ENCODE measurements at places on chromosomes 11 and 22.
A peak's percentile ranks its signal among the peaks of the same experiment; 100 is the strongest.

DNA sequence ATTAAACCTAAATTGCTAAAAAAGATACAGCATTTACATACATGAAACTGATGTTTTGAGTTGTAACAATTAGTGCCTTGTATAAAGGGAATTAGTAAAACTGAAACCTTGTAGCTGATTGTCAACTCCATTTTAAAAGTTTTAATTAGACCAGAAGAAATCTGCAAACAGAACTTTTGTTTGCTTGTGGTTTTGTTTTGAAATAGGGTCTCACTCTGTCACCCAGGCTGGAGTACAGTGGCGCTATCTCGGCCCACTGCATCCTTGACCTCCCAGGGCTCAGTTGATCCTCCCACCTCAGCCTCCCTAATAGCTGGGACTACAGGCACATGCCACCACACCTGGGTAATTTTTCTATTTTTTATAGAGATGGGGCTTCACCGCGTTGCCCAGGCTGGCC, 86.5 kb upstream of the SLC6A5 start:
- DNase-seq, result no peak

DNA sequence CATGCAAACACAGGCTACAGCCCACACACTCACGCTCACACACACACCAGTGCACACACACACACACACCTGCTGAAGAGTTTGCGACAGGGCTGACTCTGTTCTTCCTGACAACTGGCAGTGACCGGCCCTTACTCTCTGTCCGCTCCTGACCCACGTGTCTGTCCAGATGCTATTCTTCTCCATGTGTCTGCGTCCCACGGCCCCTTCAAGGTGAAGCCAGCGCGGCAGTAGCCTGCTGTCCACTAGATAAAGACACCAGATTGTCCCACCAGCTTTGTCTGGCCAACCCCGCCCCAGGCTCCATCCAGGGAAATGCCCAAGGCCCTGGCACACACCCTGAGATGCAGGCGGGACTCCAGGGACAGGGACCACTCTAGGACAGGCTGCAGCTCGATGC, 713.9 kb downstream of the BRD1 start:
- no peak for DNase-seq

- DNase-seq, result no peak
Measured at GRCh38 chr11:34624069-34624468, 3.2 kb downstream of the EHF start.

DNA sequence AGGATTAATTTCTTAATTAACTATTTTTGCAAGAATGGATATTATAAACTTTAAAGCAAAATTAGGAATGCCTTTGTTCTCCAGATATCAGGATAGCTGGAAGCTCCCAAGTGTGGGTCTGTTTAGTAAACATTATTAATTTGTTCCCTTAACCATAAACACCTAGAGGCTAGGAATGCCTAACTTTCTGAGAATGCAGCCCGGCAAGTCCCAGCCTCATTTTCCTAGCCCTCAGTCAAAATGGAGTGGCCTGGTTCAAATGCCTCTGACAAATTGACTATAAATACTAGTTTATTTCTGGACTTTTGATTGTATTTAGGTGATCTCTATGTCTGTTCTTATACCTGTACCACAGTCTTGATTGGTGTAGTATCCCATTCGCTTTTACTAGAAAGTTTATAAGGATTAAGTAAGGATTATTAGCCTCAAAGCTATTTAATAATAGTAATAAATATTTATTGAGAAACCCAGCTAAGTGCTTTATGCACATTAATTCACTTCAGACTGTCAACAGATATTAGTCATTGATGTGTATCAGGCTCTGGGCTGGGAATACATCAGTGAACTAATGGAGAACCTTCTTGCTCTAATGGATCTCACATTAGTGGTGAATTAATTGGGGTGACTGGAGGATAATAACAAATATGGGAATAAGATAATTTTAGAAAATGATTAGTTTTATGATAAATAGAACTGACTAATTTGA, 25.8 kb downstream of the PPME1 start:
- DNase-seq, result no peak

GRCh38 chr11:61541598-61541997, 33.0 kb downstream of the LRRC10B start:
- DNase-seq, result peak; percentile 69

DNA sequence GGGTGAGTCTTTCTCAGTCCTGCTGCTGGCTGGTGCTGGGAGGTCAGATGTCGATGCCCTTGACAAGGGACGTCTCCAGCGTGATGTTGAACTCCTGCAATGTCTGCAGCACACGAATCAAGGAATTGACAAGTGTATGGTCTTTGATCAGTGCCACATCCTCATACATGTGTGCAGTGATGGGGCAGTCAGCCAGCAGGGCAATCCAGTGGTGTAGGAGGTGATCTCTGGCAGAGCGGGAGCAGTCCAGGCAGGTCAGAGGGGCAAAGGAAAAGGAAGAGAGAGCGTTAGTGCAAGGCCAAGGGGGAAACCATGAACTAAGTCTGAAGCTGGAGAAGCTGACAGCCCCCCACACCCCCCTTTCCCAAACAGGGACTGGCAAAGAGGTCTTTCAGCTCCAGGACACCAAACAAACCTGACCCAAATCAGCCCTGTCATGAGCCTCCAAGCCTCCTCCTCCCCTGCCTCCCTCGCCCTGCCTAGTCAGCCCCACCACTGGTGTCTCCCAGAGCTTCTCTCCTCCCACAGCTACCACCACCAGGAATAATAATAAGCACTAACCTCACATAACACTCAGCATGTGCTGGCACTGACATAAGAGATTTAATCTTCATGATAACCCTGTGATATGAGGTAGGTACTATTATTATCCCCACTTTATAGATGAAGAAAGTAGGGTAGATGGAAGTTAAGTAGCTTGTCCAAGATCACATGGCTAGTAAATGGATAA, 48.4 kb upstream of the SCUBE2 start:
- DNase-seq, result no peak

DNA sequence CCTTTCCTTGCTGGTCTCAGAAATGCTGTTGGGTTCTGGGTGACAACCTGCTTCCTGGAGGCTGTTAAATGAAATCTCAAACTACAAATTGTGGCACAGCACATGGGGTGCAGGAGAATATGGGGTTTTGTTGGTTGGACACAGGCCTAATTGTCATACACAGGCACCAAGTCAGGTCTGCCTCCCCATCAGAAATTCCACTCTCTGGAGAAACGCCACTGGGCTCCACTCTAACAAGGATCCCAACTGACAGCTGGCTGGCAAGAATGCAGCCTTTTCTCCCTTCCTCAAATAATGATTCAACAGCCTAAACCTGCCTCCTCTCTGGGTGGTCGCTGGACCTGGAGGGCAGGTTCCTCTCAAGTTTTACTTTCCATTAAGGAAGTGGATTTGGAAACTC, 177.8 kb upstream of the NARS2 start:
- no peak for DNase-seq

DNA sequence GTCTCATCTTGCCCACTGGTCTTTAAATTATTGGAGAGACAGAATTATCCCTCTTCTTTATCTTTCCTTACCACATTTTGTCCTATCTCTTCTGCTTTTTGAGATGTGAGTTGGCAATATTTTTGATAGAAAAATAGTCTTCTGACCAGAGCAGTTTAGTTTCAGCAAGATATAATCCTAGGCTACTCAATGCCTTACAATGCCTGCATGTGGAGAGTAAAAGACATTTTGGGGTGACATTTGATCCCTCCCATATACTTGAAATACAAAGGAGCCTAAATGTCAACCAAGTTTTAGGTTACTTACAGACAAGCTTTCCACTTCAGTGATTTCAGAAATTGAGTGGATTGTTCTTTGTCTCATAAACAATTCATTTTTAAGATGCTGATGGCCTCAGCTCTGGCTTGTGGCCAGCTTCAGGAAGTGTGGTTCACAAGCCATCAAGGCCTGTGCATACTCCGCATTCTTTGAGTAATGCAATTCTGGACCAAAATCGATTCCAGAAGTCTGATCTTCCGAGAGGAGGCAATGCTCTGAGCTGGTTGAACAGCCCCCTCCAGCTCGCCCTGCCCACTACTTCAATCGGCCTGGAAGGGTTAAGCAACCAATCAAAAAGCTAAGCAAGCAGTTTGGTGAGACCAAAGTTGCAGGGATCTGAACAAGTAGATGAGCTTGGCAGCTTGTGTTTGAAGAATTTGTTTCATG, 274.4 kb downstream of the BLID start:
- DNase-seq, result no peak

DNA sequence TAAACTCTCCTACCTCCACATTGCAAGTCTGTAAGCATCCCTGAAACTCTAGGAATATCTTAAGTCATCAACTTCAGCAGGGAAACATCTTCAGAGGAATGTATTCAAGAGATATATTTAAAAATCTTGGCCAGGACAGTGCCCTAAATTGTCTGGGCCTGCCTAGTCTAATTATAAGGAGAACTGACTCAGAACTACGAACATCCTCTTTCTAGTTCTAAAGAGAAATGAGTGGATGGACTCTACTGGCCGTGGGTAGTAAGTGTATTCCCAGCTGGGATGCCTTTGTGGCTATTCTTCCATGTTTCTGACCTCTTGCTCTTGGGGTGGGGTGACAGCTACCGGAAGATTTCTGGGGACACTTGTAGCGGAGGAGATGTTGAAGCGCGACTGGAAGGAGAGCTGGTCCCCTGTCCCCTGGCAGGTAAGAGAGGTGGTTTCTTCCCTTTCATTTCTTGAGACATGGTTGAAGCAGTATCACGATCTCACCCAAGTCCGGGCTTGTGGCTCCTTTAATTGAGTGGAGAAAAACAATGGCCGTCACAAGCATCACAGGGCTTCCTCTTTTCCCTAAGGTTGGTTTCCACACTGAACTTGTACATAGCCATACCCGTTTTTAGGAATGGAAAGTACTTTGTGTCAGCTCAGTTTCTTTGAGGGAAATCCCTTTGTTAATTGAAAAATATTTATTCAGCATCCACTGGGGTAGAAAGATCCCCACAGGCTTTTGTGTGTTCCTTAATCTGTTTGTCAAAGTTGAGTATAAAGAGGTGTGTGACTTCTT, 97.7 kb upstream of the SORL1-AS1 start:
- no peak for DNase-seq
